ENCODE measurements at places on chromosomes 11 and 22.

DNA sequence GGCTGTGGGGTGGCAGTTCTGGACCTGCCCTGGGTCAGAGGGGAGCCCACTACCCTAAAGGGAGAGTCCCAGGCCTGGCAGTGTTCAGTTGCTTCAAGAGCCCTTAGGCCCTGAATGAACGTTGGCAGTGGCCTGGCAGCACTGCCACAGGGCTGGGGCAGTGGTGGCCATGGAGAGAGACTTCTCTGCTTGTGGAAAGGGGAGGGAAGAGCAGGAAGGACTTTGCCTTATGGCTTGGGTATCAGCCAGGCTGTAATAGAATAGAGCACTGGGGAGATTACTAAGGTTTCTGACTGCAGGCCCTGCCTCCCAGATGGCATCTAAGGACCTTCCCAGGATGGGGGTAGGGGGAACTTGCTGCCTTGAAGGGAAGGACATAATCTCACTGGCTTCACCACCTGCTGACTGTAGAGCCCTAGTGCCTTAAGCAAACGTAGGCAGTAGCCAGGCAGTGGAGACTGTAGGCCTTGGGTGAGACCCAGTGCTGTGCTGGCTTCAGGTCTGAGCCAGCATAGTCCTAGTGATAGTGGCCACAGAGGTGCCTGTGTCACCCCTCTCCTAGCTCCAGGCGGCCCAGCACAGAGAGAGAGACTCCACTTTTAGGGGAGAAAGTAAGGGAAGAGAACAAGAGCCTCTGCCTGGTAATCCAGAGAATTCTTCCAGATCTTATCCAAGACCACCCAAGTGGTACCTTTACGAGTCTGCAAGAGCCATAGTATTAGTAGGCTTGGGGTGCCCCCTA lies 27.6 kb downstream of the PLA2G6 start:
- DNase-seq: no peak

GRCh38 chr22:41239443-41240128 lies 1.1 kb downstream of the CHADL start:
- DNase-seq: no peak

GRCh38 chr11:58965246-58965985 lies 26.1 kb downstream of the GLYATL1 start:
- DNase-seq: no peak

- no peak for DNase-seq
Observed at GRCh38 chr22:41504397-41504796, 35.5 kb downstream of the ACO2 start.

DNA sequence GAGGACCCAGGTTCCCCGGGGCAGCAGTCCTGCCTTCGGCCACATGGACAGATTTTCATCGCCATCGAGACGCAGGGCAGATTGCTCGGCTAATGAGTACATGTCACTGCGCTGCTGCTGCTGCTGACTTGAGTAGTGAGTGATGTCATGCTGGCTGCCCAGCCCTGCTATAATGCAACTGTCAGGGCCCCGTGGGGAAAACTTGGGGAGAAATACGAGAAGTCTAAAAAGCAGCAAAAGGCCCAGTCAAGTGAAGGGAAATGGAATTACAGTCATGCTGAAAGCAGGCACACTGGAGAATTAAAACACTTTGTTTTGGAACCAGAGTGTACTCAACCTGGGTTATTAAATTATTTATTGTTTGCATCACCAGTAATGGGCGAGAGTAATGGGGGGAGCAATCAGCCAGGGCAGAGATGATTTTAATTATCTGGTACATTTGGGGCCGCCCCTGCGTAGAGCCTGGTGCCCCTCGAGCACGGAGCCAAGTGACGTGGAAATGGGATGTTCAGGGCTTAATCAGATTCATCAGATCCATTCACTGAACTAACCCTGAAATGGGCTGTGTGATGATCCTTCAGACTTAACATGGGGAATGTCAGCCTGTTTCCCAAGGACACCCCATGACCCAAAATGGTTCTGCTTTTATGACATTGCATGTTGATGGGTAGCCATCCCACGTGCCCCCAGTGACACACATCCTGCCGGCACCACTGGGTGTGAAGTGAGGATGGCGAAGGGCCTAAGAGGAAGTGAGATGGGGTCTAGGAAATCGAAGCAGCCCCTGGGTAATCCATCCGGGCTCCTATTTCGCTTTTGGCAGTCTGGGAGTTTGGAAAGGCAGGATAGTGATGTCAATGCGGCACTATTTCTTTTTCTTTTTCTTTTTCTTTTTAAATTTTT lies 241.6 kb upstream of the CADM1 start:
- DNase-seq: no peak

DNA sequence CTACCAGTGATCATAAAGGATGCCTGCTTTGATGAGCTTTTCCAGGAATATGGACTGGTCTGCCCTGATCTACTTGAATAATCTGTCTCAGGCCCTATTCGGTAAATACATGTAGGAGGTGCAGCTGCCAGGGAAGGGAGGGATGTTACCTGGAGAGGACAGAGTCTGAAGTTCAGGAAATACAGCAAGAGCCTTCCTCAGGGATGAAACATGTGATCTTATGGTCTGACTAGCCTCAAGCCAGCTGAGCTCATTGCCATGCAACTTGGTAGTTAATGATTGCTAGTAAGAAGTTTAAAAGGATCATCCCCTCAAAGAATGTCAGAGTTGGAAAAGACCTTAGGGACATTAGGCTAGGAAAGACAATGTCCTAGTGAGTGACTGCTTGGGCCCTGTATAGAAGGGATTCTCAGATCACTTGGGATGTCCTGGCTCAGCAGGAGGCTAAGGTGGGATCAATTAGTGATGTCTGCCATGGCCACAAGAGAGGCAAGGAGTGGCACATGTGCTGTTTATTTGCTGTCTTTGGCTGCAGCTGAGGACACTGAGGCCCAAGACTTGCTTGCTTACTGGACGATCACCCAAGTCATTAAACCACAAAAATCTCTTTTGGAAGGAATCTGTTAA lies 18.5 kb downstream of the PTPRJ start:
- DNase-seq: no peak

DNA sequence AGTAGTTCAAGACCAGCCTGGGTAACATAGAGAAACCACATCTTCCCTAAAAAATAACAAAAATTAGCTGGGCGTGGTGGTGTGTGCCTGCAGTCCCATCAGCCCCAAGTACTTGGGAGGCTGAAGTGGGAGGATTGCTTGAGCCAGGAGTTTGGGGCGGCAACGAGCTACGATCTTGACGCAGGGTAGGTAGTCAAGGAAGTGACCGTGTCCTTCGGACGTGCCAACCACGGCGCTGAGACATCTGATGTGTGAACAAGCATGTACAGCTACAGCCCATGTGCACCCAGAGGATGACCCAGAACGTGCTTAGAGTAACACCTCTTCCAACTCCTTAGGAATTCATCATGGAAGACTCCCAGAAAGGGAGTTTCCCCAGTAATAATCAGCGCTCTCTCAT lies 21.4 kb downstream of the RGL4 start:
- DNase-seq: no peak

- DNase-seq: no peak
Observed at GRCh38 chr11:81246941-81247340, 1486.7 kb downstream of the FAM181B start.

DNA sequence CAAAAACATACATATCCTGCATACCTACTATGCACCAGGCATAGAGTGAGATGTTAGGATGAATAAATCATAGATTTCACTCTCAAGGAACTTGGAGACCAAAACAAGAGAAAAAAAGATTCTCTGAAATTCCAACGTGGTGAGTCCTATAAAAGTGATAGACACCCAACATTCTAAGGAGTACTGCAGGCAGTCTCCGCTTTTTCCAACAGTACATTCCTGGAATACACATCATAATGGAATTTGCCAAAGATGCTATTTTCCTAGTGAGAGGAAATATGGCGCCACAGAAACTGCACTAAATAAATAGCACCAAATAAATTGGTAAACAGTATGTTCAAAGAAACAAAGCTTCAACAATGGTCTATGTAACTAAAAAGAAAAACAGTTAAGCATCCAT lies 6.0 kb downstream of the TMEM123 start:
- peak; percentile 93 for DNase-seq

DNA sequence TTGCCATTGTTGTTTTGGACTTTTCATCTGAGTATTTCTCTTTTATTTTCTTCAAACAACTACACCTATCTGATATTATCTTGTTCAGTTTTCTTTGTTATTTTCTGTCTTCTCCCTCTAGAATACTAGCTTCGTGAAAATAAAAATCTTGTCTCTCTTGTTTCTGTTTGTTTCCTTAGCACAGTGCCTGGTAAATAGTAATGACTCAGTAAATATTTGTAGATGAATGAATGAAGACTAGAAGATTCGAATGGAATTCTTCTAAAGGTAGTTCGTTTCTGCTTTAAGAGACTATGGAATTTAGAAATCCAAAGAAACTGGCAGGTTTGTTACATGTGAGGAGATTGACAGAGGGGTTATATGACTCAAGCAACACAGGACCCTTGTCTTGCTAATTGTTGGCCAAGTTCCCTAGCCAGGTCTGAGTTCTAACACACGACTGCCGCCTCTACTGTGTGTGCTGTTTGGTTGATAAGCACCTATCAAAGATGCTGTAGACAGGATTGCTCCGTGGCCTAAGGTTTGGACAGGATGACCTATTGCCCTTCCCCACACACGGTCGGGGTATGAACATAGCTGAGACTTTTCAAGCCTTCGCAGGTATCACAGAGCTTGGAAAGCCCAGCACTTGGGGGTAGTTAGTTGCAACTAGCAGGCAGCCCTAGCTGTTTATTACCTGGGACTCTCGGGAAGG lies 831 bp upstream of the TMEM135 start:
- DNase-seq: no peak

GRCh38 chr11:8168485-8169257 lies at the start of gene RIC3:
TSS of gene RIC3 (minus strand) at chr11:8169025. CDS start at chr11:8168989, 36 bp downstream.
- DNase-seq: no peak

DNA sequence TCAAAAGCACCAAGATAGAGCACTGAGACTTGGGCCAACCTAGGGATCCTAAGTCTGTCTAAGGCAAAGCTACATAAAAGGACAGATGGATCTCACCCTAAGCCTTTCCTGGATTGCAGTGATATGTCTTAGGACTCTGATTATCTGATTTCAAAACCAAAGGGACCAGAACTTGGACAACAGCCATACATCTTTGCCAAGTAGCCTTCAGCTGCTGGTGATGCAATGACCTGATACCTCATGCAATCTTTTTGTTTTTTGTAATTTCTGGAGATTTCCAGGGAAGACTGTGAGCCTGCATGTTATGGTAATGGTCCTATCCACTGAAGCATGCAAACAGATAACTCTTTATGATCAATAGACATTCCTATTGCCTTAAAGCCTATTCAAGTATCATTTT lies 230.4 kb upstream of the MTNR1B start:
- no peak for DNase-seq

DNA sequence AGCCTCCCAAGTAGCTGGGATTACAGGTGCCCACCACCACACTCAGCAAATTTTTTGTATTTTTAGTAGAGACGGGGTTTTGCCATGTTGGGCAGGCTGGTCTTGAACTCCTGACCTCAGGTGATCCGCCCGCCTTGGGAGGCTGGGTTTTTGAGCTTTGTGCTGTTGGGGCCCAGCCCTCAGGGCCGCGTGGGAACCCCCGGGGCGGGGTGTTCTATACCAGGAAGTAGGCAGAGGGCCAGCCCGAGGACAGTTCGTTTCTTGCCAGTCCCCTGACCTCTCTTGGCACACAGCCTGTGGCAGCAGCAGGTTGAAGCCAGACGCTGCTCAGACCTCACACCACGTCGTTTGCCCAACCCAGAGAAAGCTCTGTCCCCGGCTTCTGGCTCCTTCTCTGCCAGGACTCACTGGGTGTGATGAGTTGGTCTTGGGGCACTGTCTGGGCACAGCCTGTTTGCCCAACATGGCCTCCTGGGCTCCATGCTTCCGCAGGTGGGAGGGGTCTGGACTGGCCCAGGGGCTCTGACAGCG lies 24.9 kb upstream of the CHKA start:
- DNase-seq: no peak

DNA sequence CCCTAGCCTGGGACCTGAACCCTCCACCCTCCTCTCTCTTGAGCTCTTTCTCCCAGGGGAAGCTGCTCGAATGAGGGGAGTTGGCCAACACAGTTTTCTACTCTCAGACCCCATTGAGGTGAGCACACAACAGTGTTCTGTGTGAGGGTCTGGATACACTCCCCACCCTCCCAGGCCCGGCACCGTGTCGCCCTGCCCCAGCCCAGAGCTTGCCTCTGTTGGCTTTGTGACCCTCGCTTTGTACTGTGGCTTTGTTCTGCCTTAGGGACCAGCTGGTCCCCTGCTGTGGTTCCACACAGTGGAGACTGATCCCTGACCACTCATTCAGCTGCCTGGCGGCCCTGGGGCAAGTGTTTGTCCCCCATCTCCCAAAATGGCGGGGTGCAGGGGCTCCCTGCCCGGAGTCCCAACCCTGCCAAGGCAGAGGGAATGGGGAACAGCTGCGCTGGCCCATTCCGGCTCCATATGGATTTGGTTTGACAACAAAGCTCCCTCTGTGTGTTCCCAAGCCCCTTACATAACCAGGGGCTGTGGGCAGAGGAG lies 8.3 kb downstream of the ST3GAL4 start:
- DNase-seq: no peak

GRCh38 chr11:72821221-72821919 lies 7.2 kb downstream of the ATG16L2 start:
- no peak for DNase-seq

- peak; percentile 44 for DNase-seq
Observed at GRCh38 chr11:120929664-120930154, 94.2 kb upstream of the TBCEL start.

DNA sequence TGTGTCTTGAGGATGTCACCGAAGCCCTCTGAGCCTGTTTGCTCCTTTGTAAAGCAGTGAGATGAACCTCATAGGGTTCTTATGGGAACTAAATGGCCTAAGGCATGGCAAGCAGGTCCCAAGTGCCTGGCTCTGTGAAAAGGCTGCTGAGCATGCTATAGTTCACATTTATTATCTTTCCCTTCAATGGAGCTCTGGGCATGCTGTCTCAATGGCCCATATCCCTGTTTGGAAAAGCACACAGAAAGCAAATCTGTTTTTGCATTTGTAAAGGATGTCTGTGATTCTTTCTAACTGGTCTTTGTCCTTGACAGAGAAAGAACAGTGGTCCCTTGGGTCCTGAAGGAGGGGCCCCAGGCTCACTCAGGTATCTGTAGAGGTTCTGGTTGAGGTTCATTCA lies 26.4 kb downstream of the RTCB start:
- no peak for DNase-seq

DNA sequence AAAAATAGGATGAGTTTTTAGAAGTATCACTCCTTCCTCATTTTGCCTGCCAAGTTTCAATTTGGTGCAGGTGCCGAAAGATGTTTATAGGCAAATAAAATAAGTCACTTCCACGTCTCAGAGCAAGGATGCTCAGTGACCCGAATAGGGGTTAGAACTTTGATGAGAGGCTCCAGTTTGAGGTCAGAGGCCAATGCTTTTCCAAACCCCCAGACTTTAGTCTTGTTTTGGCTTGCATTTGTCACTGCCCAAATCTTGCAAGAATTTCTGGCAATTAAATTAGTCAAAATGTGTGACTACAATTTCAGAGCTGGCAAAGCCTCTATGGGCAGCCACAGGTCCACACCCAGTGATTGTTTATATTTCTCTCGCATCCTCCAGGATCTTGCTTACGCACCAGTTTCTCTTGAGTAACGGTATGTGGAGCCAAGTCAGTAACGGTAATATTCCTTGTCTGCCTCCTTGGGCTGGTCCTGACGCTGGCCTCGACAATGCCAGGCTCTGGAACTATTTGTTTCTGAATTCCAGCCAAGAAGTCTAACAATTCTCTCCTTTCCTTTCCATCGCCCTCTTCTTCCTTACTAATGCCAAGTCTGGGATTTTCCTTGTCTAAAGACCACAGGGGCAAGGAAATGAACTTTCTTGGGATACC lies 9.9 kb upstream of the NUP160 start:
- DNase-seq: peak; percentile 96

- DNase-seq: no peak
Observed at GRCh38 chr11:41377709-41378394, 81.6 kb downstream of the LRRC4C start.

GRCh38 chr11:69297787-69298266 lies 3.9 kb downstream of the MYEOV start:
- DNase-seq: peak; percentile 51

GRCh38 chr11:113316256-113316655 lies 1.9 kb downstream of the TTC12 start:
- no peak for DNase-seq

All from NCI-H226 (cell line).